Hematopoietic multipotent progenitor cell treated with erythropoietin and hydrocortisone succinate and interleukin-3 and kit ligand, for 15 days (in vitro differentiated cells): ENCODE measurements at places on chromosomes 12 and 14.

- DNase-seq = no peak
Observed at GRCh38 chr12:53676656-53677015, 753 bp upstream of the ATP5MC2 start.

- DNase-seq = no peak
Observed at GRCh38 chr12:127663716-127664115, 603.3 kb upstream of the TMEM132C start.

- DNase-seq = peak; percentile 41
Observed at GRCh38 chr14:70073924-70074566, 114.7 kb downstream of the SLC8A3 start.

GRCh38 chr14:36998686-36999085 is 173.7 kb downstream of the SLC25A21 start:
- DNase-seq = no peak

- DNase-seq = peak; percentile 45
Observed at GRCh38 chr14:95540236-95540855, 5.5 kb downstream of the GLRX5 start.

GRCh38 chr12:46803517-46803916 is 22.3 kb downstream of the SLC38A4 start:
- DNase-seq = no peak

GRCh38 chr14:63896278-63896720 is 43.5 kb downstream of the SYNE2 start:
- no peak for DNase-seq

DNA sequence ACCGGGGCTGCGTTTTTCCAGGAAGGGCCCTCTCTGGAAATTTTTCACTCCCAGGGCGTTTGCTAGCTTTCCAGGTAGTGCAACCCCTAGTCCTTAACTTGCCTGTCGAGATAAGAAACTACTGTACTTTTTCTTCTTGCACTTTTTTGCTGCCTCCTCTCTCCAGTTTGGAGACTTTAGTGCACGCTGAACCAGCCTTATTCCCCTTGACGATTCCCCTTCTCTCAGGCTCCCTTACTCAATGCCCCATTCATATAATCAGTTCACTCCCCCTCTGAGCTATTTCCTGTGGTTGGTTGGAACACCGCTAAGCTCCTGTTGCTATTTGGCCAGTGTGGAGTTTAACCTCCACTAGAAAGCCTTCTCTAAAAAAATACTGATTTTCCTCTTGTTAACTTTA is 682 bp downstream of the CREBL2 start:
- DNase-seq = peak; percentile 27

DNA sequence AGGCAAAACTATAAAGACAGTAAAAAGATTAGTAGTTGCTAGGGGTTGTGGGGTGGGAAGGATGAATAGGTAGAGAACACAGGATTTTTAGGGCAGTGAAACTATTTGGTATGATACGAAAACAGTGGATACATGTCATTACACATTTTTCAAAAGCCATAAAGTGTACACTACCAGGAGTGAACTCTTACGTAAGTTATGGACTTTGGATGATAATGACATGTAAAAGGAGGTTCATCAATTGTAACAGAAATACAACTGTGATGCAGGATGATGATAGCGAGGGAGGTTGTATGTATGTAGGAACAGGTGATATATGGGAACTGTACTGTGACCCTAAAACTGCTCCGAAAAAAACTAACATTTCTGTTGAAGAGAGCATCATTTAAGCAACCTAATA is 15.1 kb upstream of the FGF6 start:
- DNase-seq = no peak

DNA sequence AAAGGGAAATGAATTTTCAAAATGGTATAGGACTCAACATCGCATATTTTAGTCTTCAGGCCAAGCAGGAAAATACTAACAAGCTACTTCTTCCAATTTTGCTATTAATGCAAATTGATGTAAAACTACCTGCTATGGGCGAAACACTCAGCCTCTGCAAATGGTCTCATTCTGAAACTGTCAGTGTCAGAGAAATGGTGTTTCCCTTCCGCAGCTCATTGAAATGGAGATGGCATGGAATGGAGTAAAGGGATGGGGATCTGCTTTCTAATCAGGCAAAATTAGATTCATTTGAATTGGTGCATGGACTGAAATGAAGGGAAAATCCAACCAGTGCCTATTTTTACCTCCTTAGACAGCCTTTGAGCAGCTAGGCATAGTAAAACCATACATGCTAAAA is 80.4 kb upstream of the EEA1 start:
- no peak for DNase-seq

- no peak for DNase-seq
Observed at GRCh38 chr12:92619026-92619425, 83.8 kb upstream of the PLEKHG7 start.

DNA sequence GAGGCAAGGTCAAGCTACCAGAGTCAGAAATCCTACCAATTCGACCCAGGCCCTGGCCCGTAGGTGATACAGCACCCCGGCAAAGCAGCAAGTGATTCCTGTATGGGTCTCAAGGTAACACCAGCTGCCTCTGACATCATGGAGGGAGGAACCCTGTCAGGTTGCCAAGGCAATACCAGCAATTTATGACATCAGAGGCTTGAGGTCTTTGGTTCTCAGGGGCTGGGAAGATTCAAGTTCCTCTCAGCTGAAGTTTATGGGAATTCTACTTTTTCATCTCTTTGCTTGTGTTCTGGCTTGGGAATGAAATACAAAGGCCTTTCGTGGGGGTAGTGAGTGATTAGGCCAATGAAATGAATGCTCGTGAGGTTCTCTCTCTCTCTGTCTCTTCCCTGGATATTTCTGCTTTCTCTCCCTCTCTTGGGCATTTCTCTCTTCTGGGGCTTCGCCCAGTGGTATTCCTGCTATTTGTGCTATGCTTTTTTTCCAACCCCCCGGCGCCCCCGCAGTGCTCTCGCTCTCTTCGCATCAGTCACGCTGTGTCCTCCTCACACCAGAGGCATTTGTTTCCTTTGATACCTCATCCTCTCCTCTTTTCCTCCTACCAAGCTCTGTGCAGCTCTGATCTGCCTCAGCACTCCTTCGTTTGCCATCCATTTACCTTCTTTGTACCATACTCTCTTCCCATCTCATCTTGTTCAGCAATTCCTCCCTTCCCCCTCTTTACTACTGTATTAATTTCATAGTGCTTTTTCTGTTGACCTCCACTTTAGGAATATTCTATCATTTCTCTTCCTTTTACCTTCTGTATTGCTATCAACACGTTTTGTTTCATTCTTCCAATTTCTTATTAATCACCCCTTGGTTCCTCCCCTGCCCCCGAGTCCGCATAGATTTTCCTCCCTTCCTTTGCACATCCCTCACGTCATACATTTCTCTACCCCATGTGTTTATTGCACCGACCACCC is 2.9 kb downstream of the ZFHX2 start:
- no peak for DNase-seq

DNA sequence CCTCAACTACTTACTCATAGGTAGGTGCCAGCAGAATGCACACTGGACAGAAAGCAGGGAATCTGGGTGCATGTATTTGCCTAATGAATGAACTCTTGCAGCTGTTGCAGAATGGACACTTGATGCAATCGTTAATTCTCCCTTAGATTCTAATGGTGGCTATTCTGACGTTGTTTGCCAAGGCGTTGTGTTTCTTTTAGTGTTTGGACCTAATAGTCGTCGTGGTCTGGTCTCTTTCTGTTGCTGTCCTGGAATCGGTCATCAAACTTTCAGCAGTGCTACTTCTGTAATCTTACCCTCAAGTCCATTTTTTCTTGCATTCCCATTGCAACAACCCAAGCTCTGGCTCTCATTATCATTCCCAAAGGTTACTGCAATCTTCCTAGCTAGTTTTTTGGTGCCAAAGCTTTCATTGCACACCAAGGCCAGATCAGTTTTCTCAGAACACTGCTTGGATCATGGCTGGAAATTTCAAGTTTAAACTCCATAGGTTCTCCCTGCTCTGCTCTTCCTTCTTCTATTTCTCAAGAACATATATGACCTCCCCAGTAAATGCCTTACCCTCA is 31.3 kb downstream of the BMP4 start:
- DNase-seq = no peak

- DNase-seq = no peak
Observed at GRCh38 chr12:53295891-53296219, 513 bp downstream of the PFDN5 start.

- no peak for DNase-seq
Observed at GRCh38 chr14:69664865-69665526, 53.6 kb downstream of the SUSD6 start.

DNA sequence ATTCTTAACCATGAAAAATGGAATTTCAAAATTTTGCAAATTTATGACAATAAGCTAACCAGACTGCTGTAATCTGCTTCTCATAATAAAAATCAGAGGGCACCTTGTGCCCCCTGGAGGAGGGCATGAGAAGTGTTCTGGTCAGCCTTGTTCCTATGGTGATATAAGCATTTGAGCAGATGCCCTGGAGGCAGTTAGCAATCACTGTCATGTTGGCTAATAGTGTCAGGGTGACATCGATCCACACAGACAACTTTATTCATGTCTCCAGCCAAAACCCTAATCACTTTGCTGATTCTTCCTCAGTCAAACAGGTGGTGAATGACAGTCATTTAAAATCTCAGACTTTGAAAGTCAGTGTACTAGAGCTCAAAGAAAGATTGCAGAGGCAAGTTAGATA is 943.0 kb downstream of the GALC start:
- no peak for DNase-seq

DNA sequence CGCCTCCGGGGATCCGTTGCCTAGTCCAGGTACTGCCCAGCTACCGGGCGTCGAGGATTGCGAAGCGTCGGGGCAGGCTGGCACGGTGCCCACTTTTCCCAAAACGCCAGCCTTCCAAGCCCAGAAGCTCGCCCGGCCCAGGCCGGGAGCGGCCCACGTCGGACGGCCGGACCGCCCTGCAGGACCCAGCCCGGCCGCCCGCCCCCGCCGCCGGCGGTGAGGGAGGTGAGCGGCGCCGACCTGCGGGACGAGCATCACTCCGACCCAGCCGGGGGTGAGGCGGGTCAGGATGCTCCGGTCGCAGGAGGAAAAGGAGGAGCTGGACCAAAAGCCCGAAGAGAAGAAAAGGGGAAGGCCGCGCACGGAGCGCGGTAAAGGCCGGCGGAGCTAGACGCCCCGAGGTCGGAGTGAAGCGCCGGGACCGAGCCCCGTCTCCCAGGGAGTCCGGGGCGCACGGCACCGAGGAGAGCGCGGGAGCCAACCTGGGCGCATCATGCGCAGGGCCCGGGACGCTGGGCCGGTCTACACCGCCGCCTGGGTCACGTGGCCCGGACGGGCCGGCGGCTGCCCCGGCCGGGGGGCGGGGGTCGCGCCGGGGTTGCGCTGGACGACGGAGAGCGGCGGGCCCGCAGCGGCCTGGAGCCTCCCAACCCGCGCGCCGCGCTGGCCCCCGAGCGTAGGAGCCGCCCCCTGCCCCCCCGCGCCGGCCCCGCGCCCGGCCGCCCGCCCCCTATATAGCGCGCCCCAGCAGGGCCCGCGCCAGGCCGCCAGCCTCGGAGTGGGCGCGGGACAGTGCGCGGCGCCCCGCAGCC is at the start of gene AQP5:
Gene AQP5, plus strand, starts transcription at position 762 of the 812 bp plus-strand sequence. CDS start 146 bp downstream, outside the sequence.
- no peak for DNase-seq

DNA sequence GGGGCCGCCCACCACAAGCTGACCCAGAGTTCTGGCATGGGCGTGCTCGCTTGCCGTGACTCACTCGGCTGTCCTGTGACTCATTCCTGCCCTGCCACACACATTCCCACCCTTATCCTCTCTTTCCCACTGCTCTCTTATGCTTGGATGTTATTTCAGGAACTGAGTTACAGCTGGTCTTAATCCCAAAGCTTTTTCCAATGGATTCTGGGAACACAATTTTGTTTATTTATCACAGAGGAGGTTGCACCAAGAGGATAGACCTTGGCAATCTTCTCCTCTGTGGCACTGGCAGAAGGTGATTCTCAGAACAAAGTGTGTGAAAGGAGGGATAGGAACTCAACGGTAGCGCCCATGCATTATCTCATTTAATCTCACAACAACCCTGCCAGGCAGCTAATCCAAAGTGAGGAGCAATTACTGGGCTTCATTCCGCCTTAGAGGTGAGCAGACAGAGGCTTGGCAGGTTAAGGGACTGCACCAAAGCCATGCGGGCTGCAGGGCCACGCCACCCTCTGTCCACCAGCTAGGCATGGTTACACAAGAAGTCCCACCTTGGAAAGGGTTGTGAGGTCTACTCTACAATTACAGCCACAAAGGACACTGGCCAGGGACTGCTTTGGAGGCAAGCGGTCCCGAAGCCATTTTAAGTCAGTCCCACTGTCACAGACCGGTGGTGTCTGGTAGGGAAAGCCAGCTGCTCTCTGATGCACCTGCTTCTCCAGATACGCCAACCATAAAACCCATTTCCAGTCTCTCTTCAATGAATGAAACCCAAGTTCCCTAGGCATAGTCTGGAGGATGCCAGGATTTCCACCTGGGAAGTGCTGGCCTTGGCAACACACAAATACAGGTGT is 32.9 kb downstream of the SYNE3 start:
- peak; percentile 32 for DNase-seq

- no peak for DNase-seq
Observed at GRCh38 chr12:122155705-122156104, 18.3 kb downstream of the IL31 start.
